Kidney epithelial cell (primary cell): ENCODE measurements at places on chromosomes 2 and 18.

GRCh38 chr2:59237311-59237710, 996.2 kb upstream of the FANCL start:
- DNase-seq = no peak

- DNase-seq = no peak
These were observed 77.8 kb downstream of the PDCL3 start for GRCh38 chr2:100640431-100641124.

GRCh38 chr2:42959234-42960001, 167.0 kb upstream of the HAAO start:
- no peak for DNase-seq

GRCh38 chr2:152693033-152693432, 24.2 kb downstream of the PRPF40A start:
- DNase-seq = no peak

- DNase-seq = no peak
These were observed 149.9 kb upstream of the TTC39C start for GRCh38 chr18:23864624-23865023.

GRCh38 chr18:45363196-45363595, 252.1 kb upstream of the SLC14A2 start:
- DNase-seq = no peak

- no peak for DNase-seq
These were observed 81.9 kb upstream of the ZNF397 start for GRCh38 chr18:35158728-35159450.

DNA sequence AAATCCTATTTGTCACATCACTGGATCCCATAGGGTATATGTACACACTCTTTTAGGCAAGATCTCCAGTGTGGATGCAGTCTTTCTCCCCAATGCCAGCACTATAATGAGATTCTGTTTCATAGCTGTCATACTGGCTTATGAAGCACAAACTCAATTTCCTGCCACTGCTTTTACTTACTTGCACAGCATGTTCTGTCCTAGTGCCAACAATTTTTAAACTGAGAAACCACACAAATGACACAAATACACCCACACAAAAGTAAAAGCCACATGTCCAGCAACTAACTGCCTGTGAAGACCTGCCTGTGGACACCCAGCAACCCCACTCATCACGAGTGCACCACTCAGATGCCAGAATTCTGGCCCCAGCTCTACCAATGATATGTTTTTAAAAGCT, 29.6 kb upstream of the RNU4ATAC start:
- DNase-seq = no peak

DNA sequence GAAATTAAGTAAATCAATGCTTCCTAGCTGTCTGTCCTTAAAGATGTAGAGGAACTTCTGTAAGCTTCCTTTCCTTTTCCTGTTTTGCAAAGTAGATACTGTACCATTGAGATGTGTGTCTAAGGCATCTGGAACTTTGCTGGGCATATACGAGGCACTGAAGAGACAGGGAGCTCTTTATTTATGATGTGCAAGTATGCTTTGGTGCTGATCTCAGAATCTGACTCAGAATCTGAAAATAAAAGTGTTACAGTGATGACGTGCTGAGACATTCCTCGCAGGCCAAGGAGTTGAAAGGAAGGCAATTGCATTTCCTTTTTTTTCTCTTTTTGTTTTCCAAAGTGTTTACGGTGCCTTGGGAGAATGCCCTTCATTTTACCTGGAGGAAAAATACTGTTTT, 230.9 kb upstream of the RGPD4 start:
- no peak for DNase-seq

GRCh38 chr18:59041296-59041695, 98.4 kb upstream of the SEC11C start:
- DNase-seq = no peak
